ENCODE measurements at places on chromosomes 16 and 17. TPM values are rescaled to one million over a fixed set of nuclear protein-coding genes. Genes with fewer than 3 reads are reported as not detected.

Gene KRT39
- total RNA-seq = not detected

DNA sequence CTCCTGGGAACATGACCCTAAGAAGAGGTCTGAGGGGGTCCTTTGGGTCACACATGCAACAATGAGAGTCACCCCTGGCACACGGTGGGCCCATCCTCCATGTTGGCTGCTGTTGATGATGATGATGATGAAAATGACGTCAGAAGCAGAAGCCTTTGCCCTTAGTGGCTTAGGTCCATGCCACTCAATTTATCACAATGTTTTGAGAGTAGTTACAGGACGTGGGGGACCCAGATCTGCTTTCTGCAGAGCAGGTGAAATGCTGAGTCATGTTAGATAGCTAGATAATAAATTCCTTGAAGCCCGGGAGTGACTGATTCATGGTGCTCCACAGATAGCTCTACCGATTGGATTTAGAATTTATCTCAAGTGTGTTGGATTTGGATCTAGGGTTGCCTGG lies 53.9 kb downstream of the VPS35L start:
- no peak for DNase-seq

Gene IRX3
- not detected for total RNA-seq

Gene C16orf96
- total RNA-seq = 0.21 TPM

GRCh38 chr17:49132317-49132698 lies 261 bp upstream of the B4GALNT2 start:
- DNase-seq = no peak

DNA sequence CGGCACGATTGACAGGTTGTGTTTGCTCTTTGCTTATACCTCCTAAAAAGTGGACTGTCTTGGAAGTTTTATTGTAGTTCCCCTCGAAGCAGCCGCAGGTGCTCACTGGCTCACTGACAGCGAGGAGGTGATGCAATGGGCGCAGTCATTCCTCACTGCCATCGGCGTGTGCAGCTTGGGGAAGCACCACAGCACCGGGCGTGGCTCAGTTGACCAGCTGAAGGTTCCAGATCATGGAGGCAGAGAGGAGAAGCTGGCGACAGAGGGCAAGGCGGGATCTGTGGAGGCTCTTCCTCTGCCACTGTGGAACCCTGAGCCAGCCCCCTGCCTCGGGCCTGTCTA lies 72.1 kb upstream of the TNRC6C start:
- no peak for DNase-seq

Gene ZNF205
- total RNA-seq = not detected

All from activated CD4-positive, alpha-beta T cell treated with anti-CD3 and anti-CD28 coated beads, Interleukin-2, amount 10 ng/mL, durations not matched to agents 7 days and 5 days (primary cell).